Cerebellar nuclear complex (tissue), 1 donor: ENCODE measurements at places on chromosomes 1 and 21.

DNA sequence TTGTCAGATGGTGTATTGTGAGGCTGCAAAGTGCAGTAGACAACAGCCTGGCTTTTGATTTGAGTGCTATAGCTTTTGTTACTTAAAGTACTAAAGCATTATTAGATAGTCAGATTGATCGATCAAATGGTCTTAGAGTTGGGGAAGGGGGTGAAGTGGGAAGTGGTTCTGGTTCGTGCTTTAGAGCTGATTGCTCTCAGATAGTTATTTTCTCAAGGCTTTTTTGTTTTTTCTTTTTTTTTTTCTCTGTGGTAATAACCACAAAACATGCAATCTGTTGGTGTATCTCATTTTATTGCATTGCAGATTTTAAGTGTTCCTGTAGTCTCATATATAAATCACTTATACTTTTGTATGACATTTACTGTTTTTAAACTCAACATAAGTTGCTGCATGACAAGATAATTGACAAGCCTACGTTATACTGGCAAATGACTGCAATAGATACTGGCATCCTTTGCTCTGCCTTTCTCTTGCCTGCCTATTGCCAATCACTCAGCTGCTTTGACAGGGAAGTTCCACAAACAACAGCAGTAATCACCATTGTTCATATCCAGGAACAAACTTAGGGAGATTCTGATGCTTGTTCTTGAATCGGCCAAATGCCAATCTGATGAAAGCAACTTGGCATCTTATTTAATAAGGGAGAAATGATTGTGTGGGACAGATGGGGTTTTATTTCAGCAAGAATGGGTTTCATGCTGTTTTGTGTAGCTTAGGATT lies 125.0 kb upstream of the B3GALT2 start:
- DNase-seq = no peak

GRCh38 chr1:20884513-20884912 lies 97.4 kb upstream of the HP1BP3 start:
- no peak for DNase-seq

- no peak for DNase-seq
Observed at GRCh38 chr1:232014941-232015340, 388.4 kb downstream of the DISC1 start.

GRCh38 chr1:81071072-81071858 lies 729.5 kb upstream of the ADGRL2 start:
- no peak for DNase-seq

- no peak for DNase-seq
Observed at GRCh38 chr1:235313262-235313661, 14.7 kb downstream of the ARID4B start.

GRCh38 chr21:43201491-43201890 lies 32.7 kb downstream of the CRYAA start:
- no peak for DNase-seq
